Esophagus muscularis mucosa (tissue), 4 donors: ENCODE measurements at places on chromosomes 11 and 22.

- no peak for DNase-seq
These were observed 16.0 kb downstream of the CARD10 start for GRCh38 chr22:37503183-37503683.

- no peak for DNase-seq
These were observed 219.6 kb downstream of the C11orf87 start for GRCh38 chr11:109641549-109641948.

DNA sequence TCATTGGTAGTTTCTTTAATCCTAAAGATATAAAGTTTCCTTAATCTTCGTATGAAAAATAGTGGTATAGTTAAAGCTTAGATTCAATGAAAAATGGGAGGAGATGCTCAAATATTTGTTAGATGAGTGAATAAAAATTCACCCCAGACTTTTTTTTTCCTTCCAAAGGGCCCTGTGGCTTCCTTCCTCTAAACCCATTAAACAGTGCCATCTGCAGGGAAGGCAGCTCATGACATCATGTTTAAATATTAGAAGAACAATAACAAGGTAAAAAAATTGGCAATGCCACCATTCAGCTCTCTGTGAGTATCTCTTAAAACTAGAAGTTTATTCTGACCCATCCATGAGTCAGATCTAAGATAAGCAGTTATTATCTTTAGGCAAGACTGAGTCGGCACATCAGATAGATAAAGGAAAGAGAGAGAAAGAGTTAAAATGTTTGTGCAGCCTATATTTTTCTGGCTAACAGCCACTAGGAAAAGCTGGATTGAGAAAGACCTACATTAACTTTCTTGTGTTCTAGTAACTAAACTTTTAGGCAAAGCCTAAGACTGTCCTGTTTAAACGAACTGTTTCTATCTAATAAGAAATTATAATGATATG, 19.1 kb upstream of the OOSP1 start:
- DNase-seq: no peak

DNA sequence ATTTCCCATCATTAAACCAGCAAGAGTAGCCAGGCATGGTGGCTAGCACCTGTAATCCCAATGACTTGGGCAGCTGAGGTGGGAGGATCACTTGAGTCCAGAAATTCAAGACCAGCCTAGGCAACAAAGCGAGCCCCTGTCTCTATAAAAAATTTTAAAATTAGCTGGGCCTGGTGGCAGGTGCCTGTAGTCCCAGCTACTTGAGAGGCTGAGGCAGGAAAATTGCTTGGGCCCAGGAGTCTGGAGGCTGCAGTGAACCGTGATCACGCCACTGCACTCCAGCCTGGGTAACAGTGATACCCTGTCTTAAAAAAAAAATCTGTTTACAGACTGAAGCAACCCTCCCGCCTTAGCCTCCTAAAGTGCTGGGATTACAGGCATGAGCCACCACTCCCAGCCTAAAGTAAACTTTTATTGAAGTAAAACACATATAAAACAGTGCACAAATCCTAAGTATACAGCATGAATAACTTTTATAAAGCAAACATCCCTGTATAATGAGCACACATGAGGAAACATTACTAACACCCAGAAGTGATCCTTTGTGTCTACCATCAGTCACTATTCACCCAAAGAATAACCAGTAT, 12.6 kb downstream of the UCP3 start:
- no peak for DNase-seq

- no peak for DNase-seq
These were observed 4.1 kb upstream of the MEI1 start for GRCh38 chr22:41695211-41695610.

GRCh38 chr11:37804666-37805065, 1206.6 kb upstream of the RAG2 start:
- no peak for DNase-seq
